ENCODE measurements at places on chromosomes 5 and 9.

- no peak for DNase-seq
These were observed 26.8 kb downstream of the ZNF346 start for GRCh38 chr5:177049285-177049684.

DNA sequence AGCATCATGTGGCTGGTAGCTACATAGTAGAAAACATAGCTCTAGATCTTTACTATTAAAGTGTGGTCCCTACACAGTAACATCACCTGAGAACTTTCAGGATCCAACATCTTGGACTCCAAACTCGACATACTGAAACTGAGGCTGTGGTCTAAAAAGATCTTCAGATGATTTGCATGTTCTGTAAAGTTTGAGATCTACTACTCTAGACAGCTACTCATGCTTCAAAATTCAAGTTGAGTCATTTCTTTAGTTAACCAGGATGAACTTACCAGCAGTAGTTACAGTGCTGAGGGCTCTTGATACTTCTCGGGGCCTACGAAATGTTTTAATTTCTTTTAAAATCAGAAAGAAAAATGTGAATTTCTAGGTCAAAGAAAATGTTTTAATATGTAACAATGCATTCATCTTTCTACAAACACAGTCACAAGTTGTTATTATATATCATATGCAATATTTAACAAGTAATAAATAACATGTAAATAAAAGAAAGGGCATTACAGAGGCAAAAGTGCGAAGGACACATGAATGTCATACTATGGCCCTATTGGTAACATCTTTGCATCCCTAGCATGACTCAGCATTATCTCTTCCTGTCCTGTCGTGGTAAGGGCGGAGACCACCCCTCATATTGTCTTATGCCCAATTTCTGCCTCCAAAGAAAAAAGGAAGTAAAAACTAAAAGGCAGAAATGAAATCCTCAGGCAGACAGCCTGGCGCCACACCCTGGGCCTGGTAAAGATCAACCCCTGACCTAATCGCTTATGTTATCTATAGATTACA lies 563.9 kb upstream of the TLE4 start:
- no peak for DNase-seq

DNA sequence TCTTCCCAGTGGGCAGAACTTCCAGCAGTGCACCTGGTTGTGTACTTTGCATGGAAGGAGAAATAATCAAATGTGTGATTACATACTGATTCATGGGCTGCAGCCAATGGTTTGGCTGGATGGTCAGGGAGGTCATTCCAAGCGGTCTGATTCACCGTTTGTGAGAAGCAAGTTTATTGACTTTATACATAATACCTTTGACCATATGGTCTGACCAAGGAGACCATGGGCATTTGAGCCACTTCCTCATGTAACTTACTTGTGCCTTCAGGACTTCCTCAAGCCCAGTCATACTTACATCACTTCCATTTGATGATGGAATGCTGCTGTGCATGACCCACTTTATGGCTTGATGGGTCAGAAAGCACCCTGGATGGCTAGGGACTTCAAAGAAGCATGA lies 41.1 kb downstream of the DAP start:
- DNase-seq = no peak

GRCh38 chr9:126171641-126172040 lies 155.0 kb upstream of the MVB12B start:
- DNase-seq = no peak

GRCh38 chr5:163730206-163730756 lies 224.9 kb downstream of the MAT2B start:
- no peak for DNase-seq

DNA sequence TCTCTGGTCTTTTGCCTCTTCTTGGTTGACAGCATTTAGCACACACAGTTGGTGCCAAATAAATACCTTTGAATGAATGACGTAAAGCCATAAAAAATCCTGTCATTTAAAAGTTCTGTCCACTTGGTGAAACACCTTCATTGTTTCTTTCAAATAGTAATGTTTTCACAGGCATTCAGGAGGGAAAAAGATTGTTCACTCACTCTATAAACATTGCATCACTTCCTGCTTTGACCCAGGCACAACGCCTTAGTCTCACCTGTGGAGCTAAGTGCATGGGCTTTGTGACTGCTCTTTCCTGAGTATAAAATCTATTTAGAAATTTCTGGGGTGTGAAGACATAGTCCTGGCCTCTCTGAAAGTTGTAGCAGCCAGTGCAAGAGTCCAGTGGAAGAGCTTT lies 88.9 kb upstream of the CXCL14 start:
- DNase-seq = no peak

GRCh38 chr5:150105928-150106615 lies 19.7 kb upstream of the CSF1R start:
- no peak for DNase-seq

DNA sequence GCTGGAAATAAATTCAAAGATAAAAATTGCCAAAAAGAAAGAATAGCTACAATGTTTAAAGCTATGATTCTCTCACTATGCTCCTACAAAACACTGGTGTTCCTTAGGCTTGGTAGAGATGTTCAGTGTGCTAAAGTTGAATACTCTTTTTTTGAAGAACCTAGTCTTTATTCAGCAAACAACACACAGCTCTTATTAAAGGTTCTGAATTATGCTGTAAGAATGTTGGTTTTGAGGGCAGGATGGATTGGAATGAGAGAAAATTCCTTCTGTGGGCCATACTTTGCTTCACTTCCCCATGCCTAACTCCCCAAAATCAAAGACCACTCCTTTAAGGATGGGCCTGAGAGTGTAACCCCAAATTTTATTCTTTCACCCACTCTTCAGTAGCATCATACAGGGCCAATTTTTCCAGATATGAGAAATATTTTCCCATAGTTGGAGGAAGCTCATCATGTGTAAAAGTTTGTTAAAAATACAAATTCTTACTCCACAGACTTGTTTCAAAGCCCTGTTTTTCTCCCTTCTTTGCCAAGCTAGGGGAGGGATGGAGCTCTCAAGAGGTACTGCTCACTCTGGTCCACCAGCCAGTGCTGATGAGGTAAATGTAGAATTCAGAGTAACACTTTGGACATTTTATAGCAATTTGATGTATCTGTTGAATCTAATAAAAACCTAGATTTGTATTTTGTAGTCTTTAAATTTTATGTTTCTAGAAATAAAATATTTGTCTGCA lies 99.3 kb downstream of the GDNF start:
- no peak for DNase-seq

GRCh38 chr5:159415301-159415937 lies 85.1 kb upstream of the IL12B start:
- no peak for DNase-seq

GRCh38 chr5:55577353-55578060 lies 42.7 kb upstream of the PLPP1 start:
- no peak for DNase-seq

DNA sequence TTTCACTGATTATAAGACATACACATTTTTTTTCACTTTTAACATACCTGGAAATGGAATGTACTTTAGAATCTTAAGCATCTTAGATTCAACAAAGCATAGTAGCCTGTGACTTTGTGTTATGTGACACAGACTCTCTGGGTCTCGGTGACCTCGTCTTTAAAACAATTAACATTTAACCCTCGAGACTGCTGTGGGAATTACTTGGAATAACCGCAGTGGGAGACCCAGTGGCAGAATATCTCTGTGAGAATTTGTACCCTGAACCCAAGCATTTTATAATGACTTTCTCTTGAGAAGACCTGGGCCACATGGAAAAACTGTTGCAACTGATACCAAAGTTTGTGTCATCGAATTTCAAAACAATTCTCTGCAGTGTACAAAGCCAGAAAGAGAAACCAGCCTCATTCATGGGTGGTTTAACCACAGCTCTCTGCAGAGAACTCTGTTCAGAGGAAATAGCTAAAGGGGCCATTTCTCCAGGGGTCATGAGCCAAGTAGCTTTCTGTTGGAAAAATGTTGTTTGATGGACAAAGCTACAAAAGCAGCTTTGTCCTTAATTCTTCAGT lies 10.0 kb upstream of the RETREG1 start:
- no peak for DNase-seq

GRCh38 chr9:7123743-7124142 lies 366.0 kb downstream of the KDM4C start:
- no peak for DNase-seq

GRCh38 chr5:159033351-159033657 lies 66.4 kb downstream of the EBF1 start:
- no peak for DNase-seq

DNA sequence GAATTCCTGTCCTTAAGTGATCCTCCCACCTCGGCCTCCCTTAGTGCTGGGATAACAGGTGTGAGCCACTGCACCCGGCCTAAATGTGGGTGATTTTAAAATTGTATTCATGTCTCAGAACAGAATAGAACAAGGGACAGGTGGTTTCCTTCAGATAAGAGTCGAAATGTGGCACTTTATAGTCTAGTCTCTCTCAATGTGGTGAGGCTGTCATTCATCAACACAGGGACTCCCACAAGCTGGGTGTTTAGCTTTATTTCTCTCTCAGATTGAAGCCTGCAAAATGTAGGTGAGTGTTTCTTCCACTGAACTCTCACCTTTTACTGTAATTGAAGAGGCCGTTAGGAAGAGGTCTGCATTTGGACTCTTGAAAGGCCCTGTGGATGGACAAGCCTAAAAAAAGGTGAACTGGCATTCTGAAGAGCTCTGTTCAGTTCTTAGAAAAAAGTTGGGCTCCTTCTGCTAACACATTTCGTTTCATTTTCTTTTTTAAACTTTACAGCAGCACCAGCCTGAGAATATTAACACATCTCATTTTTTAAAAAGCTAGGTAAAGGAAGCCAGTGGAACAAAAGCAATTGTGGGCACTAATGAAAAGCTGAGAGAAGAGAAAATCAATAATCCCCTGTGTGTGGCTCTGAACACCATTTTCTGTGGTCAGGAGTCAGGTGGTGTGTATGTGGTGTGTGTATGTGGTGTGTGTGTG lies 126.2 kb upstream of the SLC28A3 start:
- DNase-seq = no peak

DNA sequence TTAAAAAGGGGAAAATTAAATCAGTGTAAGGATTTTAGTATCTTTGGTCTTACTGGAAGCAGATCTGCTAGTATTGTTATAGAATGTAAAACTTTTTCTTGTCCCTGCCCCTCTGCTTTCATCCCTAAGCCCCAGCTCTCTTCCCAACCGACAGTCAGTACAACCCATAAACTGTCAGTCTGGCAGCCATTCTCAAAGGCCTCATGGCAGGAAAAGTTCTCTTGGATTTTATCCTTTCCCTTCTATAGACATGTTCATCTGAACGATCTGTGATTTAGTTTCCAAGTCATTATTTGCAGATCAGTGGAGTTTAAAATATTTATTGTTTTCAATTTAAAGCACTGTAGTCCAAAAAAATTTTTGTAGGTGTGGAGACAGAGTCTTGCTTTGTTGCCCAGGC lies 39.2 kb downstream of the ARRDC3 start:
- DNase-seq = no peak

DNA sequence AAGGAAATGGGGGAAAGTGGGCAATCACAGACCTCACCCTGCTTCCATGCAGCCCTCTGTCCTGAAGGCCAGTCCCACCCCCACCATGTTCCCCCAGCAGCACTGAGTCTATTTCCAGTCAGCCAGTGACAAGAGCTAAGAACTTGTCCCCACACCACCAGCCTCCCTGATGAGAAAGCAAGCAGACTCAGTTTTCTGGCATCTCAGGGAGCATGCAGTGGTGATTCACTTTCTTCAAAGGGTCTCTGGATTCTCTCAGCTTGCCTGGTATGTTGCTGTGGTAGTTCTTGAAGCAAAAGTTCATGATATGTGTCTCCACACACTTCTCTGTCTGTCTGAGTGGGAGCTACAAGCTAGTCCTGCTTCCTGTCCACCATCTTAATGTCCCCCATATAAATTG lies 799.9 kb upstream of the TYRP1 start:
- no peak for DNase-seq

DNA sequence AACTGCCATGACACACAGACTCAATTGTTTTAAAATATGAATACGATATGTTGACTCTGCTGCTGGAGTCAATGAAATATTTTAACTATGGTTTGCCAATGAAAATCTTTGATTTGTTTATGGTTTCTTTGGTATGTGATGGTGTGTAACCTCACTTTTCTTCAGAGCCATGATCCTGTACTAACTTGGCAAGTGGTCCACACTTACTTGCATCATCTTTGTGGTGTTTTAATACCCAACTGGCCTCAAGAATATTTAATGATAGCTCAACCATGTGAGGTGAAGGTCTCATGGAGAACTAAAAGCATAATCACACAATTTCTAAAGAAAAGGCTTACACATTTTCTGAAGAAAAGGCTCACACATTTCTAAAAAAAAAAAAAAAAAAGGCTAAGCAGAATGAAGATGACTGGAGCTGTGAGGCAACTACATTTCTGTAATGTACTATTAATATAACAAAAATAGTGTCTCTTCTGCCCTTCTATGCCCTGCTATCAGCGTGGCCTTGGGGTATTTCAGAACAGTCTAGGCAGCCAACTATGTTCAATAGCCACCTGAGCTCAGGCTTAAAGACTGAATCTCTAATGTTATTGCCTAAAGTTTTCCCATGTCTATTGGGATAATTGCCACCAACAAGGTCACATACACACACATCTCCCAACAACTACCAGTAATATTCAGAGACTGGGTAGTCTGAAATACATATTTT lies 395.0 kb downstream of the MLLT3 start:
- no peak for DNase-seq

- DNase-seq = no peak
These were observed 322.8 kb upstream of the RFX3 start for GRCh38 chr9:3848445-3849114.

- no peak for DNase-seq
These were observed 56.8 kb downstream of the FGF10 start for GRCh38 chr5:44332285-44332971.

DNA sequence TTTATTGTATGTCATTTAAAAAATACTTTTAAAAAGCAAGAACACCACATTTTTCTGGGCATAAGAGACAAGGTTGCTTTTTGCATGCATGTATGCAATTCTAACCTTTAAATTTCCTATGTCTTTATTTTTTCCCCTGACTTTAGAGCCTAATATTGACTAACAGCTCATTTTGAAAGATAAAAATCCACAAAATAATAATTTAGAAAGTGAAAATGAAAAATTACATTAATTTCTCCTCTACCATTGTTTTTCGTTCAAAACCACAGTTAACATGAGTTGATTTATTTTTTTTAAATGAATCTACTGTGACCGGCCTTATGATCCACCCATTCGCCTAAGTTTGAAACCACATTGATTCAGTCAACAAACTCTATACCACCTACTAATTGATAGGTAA lies 137.5 kb upstream of the CDKN2B start:
- no peak for DNase-seq

GRCh38 chr9:95732802-95733688 lies 142.4 kb upstream of the ERCC6L2 start:
- no peak for DNase-seq

GRCh38 chr9:105901514-105902109 lies 207.3 kb downstream of the TMEM38B start:
- DNase-seq = no peak

GRCh38 chr9:7534211-7534935 lies 265.2 kb downstream of the DMAC1 start:
- no peak for DNase-seq

GRCh38 chr5:147554261-147554817 lies 44.5 kb upstream of the DPYSL3 start:
- DNase-seq = no peak

DNA sequence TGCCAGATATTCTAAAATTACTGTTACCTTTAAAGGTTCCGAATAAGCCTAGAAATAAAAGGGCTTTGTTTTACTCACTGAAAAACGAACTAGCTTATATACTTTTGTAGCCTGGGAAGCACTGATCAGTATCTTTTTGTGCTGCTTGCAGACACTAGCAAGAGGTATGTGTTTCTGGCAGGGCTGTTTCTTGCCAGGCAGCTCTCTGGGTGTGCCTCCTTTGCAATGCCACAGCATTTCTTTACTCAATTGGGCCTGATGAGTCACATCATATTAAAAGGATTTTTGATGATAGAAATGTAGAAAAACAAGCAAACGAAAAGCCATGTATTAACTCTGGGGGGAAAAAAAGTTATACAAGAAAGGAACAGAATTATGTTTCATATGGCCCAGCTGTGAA lies 35.6 kb downstream of the CD180 start:
- DNase-seq = peak; percentile 47

Measured in central memory CD4-positive, alpha-beta T cell (primary cell).